ENCODE measurements at places on chromosomes 13 and 19. TPM values are rescaled to one million over a fixed set of nuclear protein-coding genes. Genes with fewer than 3 reads are reported as not detected.

Gene OSCAR
- total RNA-seq, result 3.0 TPM

DNA sequence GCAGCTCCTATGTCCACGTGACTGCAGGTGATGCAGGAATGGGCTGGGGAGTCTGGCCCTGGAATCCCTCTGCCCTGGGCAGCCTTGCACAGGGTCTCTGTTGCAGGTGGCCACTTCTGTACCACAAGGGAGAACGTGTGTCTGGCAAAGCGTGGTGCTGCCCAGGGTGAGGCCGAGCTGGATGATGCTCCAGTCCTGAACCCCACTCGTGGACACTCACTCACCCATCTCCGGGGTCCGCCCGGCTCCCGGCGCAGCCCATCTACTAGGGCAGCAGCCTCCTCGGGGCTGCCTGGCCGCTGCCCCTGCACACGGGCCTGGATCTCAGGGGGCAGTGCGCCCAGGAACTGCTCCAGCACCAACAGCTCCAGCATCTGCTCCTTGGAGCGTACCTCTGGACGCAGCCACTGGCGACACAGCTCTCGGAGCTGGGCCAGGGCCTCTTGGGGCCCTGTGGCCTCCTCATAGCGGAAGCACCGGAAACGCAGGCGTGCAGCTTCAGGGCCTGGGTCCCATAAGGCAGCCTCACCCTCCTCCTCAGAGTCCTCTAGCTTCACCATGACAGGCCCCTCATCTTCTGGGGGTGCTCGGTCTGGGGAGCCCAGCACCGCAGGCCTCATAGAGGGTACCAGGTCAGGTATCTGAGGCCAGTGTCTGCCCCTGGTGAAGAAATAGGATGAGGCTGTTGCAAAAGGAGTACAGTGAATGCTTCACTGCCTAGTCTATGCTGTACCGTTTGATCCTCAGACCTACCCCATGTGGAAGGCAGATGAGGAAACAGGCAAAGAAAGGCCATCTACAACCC lies 2.2 kb downstream of the MZF1 start:
- H3K36me3 ChIP-seq, result peaks cover 17% of the 10 kb centered on the region
- DNase-seq, result no peak
- peaks cover 4% of the 10 kb centered on the region for H3K27me3 ChIP-seq
- H3K4me3 ChIP-seq, result no peak overlapping the region
- peaks cover 28% of the 10 kb centered on the region for H3K4me1 ChIP-seq
- no peak overlapping the region for H3K27ac ChIP-seq

DNA sequence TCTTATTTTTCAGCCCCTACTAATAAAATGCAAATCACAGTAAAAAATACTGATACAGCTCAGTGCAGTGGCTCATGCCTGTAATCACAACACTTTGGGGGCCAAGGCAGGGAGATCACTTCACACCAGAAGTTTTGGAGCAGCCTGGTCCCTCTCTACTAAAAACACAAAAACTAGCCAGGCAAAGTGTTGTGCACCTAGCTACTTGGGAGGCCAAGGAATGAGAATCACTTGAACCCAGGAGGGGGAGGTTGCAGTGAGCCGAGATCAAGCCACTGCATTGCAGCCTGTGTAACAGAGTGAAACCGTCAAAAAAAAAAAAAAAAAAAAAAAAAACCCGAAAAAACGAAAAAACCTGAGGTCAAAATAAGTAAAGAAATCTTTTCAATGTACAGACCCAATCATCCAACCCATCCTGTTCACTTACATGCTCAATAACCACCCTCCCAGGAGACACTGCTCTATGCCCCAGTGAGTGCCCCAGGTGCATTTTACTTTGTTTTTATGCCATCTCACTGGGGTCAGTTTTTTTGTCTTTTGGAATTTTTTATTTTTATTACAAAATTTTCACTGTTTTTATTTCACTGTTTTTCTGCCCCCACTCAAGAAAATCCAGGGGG lies 107.0 kb downstream of the ZNF486 start:
- no peak overlapping the region for H3K27ac ChIP-seq
- H3K4me1 ChIP-seq, result no peaks in the 10 kb centered on the region
- DNase-seq, result no peak
- H3K36me3 ChIP-seq, result no peaks in the 10 kb centered on the region
- no peaks in the 10 kb centered on the region for H3K27me3 ChIP-seq

DNA sequence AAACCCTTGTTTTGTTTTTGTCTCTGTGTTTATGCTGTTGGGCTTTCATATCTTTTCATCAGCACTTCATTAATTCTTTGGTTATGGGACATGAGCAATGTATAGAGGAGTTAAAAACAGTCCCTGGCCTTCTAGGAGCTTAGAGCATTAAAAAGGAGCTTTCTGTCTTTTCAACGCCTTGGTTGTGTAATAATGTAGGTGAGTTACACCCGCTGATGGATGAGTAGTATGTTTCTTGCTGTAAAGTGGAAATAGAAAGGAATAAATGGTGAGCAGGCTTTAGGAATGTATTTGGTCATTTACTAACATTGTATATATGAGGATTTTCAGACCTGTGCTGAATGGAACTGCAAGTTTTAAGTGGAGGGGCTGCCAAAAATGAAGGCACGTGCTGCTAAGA lies 121.5 kb upstream of the RNF113B start:
- H3K27me3 ChIP-seq, result no peaks in the 10 kb centered on the region
- no peak overlapping the region for H3K27ac ChIP-seq
- DNase-seq, result no peak
- H3K36me3 ChIP-seq, result peaks cover 15% of the 10 kb centered on the region
- peaks cover 81% of the 10 kb centered on the region for H3K4me1 ChIP-seq

DNA sequence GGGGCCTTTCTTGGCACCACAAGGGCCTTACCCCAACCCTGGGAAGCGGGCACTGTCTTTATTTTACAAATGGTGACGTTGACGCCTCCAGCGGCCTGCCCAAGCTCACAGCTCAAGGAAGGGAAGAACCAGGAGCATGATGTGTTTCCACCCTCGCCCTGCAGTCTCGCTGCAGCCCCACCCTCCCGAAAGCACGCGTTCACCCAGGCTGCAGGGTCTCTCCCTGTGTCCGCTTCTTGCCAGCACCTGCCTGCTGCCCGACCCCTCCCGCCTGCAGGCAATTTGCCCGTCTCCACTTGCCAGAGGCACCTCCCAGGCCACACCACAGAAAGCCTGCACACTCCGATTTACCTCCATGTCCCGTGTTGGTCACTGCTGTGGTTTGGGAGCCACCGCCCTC lies 76.6 kb downstream of the SLC15A1 start:
- no peaks in the 10 kb centered on the region for H3K36me3 ChIP-seq
- H3K4me1 ChIP-seq, result peaks cover 15% of the 10 kb centered on the region
- H3K4me3 ChIP-seq, result no peak overlapping the region
- H3K27ac ChIP-seq, result no peak overlapping the region
- peaks cover 11% of the 10 kb centered on the region for H3K27me3 ChIP-seq

DNA sequence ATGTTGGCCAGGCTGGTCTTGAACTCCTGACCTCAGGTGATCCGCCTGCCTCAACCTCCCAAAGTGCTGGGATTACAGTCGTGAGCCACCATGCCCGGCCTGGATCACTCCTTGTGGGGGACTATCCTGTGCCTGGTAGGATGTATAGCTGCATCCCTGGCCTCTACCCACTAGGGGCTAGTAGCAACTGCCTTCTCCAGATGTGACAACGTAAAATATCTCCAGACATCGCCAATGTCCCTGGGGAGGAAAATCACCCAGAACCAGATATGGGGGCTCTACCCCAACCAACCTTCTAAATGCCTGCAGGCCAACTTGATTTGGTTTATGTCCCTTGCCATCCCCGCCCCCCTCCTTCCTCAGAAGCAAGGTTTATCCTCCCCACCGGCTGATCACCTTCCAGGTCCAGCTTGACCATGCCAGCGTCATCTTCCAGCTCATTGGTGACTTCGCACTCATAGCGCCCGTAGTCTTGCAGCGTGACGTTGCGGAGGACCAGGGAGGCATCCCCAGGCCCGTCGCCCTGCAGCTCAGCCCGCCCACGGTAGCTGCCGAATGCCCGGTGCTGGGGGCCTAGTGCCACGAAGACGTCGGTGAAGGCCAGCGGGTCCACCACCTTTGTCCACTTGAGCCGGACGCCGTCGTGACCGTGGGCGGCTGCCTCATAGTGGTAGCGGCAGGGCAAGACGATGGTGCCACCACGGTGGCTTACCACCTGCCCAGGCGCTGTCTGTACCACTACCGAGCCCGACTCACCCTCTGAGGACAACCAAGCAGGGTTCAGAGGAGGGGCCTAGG lies 12.5 kb downstream of the TM6SF2 start:
- DNase-seq, result no peak
- no peaks in the 10 kb centered on the region for H3K4me1 ChIP-seq
- H3K27ac ChIP-seq, result no peak overlapping the region
- no peaks in the 10 kb centered on the region for H3K36me3 ChIP-seq
- no peak overlapping the region for H3K4me3 ChIP-seq

DNA sequence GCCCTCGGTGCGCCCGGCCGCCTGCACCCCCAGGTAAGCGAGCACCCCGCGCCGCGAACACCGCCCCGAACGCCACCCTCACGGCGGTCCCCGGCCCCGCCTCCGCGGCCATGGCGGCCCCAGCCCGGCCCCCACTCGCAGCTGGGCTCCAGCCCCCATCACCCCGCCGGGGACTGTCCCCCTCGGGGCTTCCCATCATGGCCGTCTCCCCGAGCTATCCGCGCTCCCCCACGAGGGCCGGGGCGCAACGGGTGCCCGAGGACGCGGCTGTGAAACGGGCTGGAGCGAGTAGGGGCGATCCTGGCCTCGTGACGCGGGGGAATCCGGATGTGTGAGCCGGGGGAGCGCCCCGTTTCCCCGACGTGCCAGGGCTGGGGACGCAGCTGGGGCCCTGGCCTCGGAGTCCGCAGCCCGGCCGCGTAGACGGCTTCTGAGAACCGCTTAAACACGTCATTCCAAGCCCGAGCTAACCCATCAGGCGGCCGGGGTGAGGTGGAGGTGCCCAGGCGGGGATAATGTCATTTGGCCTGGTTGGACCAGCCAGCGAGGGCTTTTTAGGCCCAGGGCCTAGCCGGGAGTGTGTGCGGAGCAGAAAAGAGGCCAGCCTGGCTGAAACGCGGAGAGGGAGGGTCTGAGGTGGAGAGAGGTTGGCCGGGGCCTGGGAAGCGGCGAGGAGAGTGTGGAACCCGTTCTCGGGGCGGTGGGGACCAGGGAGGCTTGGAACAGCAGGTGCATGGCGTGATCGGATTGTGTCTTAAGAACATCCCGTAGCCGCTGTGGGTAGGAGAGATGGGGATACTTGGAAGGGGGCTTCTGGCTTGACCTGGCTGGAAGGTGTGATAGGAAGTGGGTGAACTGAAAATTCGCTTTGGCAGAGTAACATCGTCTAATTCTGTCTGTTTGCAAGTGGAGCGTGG lies 550 bp downstream of the CERS4 start:
- H3K36me3 ChIP-seq, result no peaks in the 10 kb centered on the region
- DNase-seq, result no peak
- no peak overlapping the region for H3K27ac ChIP-seq
- H3K27me3 ChIP-seq, result peaks cover 25% of the 10 kb centered on the region
- no peaks in the 10 kb centered on the region for H3K4me1 ChIP-seq

Gene TTC9B
- total RNA-seq, result not detected

- DNase-seq, result no peak
- peaks cover 13% of the 10 kb centered on the region for H3K36me3 ChIP-seq
- peaks cover 20% of the 10 kb centered on the region for H3K4me1 ChIP-seq
- peaks cover 32% of the 10 kb centered on the region for H3K27me3 ChIP-seq
These were observed 1.6 kb upstream of the CFAP97D2 start for GRCh38 chr13:114177245-114178010.

- H3K27me3 ChIP-seq, result no peaks in the 10 kb centered on the region
- H3K27ac ChIP-seq, result peak overlapping the region; percentile 21
- H3K4me1 ChIP-seq, result peaks cover 51% of the 10 kb centered on the region
- peak overlapping the region; percentile 11 for H3K4me3 ChIP-seq
- DNase-seq, result no peak
- H3K36me3 ChIP-seq, result peaks cover 10% of the 10 kb centered on the region
These were observed 7.2 kb downstream of the DOT1L start for GRCh38 chr19:2170987-2171348.
